ENCODE measurements at places on chromosomes 16 and 17.
A peak's percentile ranks its signal among the peaks of the same experiment; 100 is the strongest.

DNA sequence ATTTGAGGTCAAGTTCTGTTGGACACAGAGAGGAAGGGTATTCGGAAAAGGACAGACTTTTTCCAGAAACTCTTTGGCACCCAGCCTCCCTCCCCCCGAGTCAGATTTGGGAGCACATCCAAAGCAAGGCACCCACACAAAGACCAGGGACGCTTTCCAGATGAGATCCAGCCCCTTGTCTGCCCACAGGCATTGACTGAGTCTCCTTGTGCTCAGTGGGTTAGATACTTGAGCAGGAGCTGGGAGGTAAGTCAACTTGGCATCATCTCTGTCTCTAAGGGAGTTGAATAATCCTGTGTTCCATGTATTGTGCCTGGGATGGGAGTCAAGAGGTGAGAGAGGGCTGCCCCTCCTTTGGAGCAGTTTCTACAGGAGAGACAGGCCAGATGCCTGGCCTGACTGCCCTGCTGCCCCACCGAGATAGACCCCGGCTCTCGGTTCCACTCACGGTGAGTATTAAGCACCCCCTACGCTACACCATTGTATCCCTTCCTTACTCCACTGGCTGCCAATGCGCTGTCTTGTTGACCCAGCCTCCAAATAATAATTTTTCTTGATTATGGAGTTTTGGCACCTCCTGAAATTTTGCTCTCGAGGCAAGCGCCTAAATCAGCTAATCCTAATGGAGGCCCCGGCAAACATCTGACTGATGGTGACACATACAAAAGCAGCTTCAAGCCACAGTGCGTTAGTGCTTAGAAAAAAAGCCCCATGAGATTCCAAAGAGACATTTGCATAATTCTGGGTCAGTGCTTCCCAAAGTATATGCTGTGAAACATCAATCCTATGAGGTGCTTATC lies 29.6 kb upstream of the MAP3K14 start:
- no peak for DNase-seq

DNA sequence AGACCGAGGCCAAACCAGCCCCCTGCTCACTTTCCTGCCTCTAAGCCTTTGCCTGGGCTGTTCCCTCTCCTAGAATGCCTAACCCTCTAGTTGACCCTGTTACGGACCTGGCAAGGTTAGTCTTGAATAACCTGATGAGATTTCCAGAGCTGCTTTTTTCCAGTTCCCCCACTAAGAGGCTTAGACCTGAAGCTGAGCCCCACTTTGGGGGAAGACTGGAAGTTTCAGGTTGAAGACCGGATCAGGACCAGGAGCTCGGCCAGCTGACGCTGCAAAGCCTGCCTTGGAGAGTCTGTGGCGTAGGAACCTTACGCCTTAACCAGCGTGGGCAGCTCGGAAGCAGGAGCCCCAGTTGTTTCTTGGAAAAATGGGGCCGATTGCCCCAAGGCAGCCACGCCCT lies 129.8 kb downstream of the OR1D5 start:
- DNase-seq: no peak

DNA sequence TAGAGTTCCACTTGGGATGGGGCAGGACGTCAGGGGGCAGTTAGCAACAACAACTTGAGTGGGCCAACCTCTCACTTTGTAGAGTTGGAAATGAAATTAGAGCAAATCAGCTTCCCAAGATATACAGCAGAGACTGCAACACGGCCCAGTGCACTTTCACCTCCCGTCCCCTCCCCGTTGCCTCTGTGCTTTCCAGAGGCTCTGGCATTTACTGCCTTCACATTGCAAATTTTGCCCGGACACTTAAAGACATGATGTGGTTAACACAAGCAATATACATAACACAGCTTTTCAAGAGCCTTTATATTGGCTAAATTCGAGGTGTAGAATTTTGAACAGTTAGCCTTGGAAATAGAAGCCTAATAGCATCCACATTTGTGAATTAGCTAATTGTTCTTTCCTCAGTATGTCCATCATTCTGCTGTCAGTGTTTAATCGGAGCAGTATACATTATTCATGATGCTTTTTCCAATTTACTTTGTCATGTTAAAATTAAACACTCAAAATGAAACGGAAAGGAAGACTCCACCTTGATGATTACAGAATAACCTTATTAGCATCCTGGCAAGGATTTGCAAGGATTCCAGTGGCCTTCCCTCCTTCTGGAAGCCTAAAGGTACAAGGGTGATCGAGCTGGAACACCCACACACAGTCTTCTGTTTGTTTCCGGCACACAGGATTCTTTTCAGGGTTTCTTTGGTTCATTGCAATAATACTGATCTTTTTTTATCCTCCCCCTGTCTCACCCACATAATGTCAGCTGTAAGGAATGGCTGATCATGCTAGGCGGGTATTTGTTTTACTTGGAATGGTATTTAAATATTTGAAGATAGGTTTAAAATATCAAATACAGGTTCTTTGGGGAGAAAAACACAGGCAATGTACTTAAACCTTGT lies 190.9 kb upstream of the CACNG5 start:
- DNase-seq: no peak

GRCh38 chr17:74922172-74922571 lies 883 bp downstream of the USH1G start:
- DNase-seq: no peak

GRCh38 chr16:84722068-84722467 lies 22.3 kb downstream of the USP10 start:
- DNase-seq: no peak

- no peak for DNase-seq
Measured at GRCh38 chr16:70320121-70320520, 21.1 kb downstream of the DDX19B start.

DNA sequence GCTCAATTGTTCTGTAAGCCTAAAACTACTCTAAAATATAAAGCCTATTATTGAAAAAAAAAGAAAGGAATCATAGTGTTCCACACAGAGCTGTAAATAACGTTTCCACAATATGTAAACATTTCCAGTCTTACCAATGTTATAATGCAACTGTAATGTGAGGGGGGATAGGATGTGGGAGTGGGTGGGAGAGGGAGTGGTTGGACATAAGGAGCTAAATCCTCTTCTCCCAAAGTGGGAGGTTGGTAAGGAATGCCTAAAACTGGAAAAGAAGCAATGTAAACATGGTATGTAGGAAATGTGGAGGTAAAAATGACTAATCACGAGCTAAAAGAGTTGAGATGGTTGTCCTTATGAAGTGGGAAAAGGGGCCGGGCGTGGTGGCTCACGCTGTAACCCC lies 17.6 kb upstream of the SBK1 start:
- no peak for DNase-seq

- DNase-seq: no peak
Measured at GRCh38 chr16:30870904-30871303, 23.0 kb downstream of the BCL7C start.

DNA sequence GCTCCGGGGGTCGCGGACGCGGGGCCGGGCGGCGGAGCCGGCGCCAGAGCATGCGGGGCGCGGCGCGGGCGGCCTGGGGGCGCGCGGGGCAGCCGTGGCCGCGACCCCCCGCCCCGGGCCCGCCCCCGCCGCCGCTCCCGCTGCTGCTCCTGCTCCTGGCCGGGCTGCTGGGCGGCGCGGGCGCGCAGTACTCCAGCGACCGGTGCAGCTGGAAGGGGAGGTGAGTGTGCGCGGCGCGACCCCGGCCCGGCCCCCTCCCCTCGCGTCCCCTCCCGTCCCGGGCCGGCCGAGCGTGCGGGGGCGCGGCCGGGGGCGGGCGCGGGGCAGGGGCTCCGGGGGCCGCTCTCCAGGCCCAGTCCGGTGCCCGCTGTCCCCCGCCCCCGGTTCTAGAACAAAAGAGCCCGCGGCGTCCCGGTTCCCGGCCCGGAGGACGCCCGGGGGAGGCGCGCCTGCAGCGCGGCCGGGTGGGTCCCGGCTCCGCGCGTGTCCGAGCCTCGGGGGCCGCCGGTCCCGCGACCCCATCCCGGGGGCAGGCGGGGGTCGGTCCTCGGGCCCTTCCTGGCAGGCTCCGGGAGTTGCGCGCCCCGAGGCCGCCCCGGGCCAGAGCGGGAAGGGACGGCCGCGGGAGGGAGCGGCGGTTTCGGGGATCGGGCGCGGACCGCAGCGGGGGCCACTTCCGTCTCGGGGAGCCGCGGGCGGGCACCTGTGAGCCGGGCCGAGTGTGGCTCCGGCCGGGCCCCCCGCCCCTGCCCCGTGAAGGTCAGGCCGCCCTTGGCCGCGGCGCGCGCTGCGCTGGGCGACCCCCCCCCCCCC lies 563 bp downstream of the METRNL start:
- DNase-seq: no peak

- DNase-seq: peak; percentile 18
Measured at GRCh38 chr16:23107936-23108335, 41.3 kb downstream of the USP31 start.

DNA sequence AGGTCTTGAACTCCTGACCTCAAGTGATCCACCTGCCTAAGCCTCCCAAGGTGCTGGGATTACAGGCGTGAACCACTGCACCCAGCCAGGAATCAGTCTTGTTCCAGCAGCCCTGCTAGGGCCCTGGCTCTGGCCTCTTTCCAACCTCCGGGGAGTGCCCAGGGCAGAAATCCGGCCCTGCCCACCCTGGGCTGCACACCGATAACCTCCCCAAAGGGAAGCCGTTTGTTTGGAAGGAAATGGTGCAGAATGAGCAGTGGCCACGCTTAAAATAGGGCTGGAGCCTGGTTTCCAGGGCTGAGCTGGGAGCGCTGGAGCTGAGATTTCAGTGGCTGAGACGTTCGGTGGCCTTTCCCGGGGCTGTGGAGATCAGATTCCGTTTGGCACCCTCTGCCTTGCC lies 17.8 kb upstream of the EMP2 start:
- DNase-seq: no peak

GRCh38 chr16:13780406-13781168 lies 139.4 kb upstream of the ERCC4 start:
- no peak for DNase-seq

GRCh38 chr17:78917451-78918275 lies 7.5 kb downstream of the TIMP2 start:
- DNase-seq: no peak
